ENCODE measurements at places on chromosomes 16 and 17.

GRCh38 chr17:40060887-40061608 is 1.7 kb upstream of the THRA start:
- no peak for DNase-seq

GRCh38 chr16:11328172-11329070 is 16.8 kb upstream of the RMI2 start:
- DNase-seq: no peak

DNA sequence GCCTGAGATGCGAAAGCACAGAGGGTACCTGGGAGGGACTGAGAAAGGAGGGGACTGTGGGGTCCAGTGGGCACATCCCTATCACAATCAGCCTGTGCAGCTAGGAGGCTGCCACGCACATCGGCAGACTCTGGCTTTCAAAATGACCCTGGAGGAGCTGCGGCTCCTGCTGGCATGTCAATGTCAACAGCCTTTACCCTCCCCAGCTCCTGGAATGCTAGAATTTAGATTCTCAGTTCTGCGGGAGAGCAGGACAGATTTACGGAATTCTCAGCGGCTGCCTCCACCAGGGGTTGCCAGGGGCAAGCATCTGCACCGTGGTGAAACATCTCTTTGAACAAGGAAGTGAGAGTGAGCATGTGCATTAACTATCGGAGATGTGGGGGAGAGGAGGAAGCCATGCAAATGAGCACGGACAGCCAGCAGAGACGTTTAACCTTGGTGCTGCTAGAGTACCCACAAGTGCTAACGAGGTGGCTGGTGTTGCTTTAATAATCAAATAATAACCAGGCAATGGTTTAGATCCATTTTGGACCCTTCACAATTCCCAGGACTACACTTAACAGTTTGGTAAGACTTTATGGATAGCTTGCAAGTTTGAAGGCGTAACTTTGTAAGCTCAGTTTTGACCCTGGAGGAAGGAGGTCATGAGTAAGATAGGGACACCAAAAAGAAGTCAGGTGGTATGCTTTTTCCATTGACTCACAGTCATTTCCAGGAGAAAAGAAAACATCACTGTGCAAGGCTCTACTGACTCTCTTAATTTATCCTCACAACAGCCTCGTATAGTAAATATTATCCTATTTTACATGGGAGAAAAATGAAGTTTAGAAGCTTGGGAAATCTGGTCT is 54.1 kb downstream of the XYLT1 start:
- no peak for DNase-seq

DNA sequence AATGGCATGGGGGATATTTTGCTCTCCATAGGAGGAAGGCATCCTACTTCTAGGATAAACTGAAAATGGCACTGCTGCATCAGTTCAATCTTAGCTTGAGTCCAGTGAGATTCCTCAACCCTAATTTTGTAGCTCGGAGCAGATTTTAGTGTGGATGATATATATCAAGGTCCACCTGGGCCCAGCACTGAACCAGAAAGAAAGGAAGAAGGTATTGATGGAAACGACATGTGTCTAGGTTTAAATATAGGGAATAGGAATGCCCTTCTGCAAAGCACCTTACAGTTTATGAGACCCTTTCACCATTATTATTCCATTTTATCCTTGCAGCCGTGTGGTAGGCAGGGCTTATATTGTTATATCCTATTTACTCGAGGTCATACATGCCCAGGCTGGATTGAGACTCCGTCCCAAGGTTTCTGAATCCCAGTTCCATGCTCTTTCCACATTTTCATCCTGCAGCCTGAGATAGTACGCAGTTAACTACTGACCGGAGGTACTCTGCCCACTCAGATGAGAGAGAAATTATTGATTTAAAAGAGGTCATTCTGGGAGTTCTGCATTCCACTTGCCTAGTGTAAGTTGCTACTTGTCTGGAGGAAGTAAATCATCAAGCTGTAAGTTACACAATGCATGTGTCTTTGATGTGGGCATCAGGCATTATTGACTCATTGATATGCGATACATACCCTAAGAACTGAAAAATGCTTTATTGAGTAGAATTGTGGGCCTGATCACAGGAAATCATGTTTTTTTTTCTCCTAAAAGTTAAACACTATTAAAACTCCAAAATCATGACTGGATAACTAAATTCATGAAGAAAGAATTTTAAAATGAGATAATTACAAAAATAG is 10.1 kb downstream of the KRT39 start:
- DNase-seq: no peak

DNA sequence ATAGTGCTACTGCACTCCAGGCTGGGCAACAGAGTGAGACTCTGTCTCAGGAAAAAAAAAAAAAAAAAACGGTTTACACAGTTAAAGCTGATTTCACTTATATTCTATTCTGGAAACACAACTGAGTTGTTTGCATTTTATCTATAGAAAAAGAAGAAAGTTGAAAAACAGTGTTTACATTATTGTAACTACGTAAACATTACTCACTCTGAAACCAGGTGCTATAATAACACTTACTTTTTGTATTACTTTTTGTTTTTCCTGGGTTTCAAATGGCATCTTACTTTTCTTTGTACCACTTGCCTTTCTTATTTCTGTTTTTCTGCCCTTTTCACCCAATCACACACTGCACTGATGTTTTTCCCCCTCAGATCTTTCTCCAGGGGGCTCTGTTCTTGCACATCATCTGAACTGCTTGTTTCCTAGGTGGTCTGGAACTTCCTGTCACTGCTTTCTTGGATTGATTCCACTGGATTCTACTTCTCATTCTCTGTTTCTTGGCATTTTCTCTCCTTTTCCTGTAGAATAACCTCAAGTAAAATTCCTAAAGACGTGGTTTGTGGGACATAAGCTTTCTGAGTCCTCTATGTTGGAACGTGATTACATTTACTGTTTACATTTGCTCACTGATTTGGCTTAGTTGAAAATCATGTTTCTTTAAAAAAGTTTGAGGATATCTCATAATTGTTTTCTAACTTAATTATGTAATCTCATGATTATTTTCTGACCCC is 142.1 kb downstream of the HS3ST3B1 start:
- no peak for DNase-seq

GRCh38 chr17:59406808-59407381 is 75.4 kb downstream of the YPEL2 start:
- no peak for DNase-seq
